ENCODE measurements at places on chromosomes 12 and 14.

DNA sequence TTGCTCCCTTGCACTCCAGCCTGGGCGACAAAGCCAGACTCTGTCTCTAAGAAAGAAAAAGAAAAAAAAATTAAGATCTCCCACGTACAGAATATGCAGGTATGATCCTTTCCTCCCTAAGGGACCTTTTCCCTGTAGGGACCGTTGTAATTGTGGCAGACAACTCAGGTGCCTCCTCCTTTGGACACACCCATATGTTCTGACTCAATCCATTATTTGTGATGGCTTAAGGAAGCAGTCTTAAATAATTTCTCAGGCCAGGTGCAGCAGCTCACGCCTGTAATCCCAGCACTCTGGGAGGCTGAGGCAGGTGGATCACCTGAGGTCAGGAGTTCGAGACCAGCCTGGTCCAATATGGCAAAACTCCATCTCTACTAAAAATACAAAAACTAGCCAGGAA lies 53.1 kb downstream of the TMCC3 start:
- no peak for DNase-seq

GRCh38 chr12:59486827-59487226 lies 109.0 kb upstream of the SLC16A7 start:
- no peak for DNase-seq

GRCh38 chr12:124110372-124110883 lies 137.4 kb downstream of the ZNF664 start:
- no peak for DNase-seq

GRCh38 chr12:124422142-124422569 lies 127.3 kb downstream of the RFLNA start:
- no peak for DNase-seq

DNA sequence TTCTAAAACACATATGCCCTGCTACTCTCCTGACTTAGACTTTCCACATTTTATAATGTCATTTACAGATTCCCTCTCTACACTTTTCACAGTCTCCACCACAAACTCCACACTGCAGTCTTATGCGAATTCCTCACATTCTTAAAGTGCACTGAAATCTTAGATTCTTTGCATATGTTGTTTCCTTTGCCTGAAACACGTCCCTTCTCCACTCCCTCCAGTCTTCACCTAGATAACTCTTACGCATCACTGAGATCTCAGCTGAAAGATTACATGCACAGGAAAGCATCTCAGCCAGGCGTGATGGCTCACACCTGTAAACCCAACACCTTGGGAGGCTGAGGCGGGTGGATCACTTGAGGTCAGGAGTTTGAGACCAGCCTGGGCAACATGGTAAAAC lies 3.8 kb upstream of the ARHGAP9 start:
- DNase-seq: no peak
